ENCODE measurements at places on chromosomes 16 and 17.

DNA sequence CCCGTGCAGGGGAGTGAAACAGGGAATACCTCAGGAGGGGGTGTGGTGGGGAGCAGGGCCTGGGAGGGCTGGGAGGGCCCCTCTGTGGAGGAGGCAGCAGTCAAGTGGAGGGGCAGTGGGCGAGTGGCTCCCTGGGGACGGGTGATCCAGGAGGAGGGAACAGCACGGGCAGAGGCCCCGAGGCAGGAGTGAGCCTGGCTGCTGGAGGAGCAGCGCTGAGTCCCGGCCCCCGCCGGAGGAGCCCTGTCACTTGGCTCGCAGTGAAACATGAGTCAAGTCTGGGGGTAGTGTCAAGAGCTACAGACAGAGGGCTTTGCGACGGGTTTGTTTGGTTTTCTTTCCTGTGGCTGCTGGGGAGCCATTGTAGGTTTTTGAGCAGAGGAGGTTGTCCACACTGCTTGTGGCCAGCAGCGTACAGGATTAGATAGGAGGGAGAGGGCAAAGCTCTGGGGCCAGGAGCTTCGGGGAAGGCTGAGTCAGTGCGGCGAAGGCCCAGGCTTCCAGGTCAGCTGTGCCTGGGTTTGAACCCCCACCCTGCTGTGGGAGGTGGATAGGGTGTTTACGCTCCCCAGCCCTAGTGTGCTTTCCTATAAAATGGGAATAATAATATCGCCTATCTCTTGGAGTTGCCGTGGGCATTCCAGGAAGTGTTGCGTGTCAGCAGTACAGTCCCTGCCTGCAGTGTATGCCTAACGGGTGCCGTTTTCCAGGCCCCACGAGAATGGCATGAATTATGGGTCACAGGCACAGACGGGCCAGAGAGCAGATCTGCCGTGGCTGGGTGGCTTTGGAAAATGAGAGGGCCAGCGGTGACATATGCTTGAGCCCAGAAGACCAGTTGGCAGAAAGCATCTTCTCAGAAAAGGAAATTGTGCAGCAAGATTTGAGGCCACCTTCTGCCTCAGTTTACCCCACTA is 115.9 kb upstream of the CIBAR2 start:
- DNase-seq: peak; percentile 69

DNA sequence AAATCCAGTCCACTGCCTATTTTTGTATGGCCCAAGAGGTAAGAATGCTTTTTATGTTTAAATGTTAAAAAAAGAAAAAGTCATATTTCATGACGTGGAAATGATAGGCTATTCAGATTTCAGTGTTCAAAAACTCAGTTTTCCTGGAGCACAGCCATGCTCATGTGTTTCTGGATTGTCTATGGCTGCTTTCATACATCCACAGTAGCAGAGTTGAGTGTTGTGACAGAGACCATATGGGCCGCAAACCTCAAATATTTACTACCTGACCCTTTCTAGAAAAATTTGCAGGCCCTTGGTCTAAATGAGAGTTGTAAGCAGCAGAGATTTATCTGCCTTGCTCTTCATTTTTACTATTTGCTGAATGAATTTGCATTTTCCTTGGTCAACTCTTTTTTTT is 264.1 kb downstream of the CBLN1 start:
- DNase-seq: no peak

DNA sequence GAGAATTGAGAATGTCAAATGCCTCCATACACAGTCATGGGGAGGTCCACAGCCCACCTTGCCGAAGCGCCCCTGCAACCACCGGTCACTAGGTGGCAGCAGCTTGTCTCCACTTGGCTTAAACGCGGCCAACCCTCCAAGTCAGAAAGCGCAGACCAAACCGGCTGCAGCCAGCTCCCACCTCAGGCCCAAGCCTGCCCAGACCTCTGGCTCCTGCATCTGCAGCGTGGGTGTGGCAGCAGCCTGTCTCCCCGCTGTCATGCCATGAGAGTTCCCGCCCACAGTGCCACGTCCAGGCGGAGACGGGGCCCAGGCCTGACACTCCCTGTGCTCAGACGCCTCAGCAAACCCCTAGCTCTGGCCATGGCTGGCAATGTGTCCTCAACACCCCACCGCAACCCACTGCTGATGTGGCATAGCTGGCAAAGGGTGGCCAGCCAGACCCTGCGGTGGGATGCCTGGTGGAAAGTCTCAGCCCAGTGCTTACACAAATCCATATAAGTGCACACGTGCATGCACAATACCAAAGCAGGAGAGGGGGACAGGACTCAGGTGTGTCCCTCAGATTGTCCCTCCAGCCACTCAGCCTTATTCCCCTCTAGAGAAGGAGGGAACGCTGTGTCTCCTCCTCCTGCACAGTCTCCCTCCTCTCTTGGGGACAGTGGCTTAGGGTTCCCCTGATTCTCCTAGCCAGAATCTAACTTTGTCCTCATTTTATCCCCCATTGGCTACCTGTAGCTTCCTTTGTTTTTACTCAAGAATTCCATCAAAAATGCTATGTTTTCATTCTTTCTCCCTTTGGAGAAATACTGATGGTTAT is 10.9 kb downstream of the COPZ2 start:
- DNase-seq: peak; percentile 91

DNA sequence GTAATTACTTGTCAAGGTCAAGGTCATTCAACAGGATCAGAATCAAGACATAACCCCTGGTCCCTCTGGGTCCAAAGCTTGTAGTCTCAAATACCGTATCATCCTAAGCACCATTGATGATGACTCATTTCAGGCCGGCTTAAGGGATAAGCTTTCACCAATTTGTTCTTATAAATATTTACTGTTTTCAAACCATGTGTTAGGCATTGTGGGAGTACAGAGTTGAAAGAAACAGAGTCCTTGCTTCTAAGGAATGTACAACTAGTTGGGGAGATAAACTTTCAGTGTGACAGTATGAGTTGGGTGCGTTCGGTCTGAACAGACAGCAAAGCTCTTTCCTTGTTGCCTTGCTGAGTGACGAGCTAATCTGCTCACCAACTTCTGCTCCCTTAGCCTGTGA is 183.5 kb upstream of the MAF start:
- no peak for DNase-seq

GRCh38 chr16:80852261-80852872 is 48.0 kb upstream of the CDYL2 start:
- DNase-seq: peak; percentile 13

DNA sequence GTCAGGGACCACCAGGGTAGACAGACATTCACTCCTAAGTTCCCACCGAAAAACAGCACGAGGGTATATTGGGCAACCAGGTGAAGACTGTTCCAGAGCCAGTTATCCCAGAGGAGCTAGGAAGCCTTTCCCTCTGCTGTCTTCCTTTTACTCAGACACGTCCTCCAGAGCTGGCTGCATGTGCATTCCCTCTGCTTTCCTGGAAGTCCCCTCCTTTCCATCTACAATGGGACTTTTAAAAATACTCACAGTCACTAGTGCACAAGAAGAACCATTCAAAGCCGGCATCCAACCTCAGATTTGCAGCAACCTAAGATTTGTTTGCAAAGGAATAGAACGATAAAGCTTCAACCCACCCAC is 32.5 kb upstream of the CRISPLD2 start:
- no peak for DNase-seq

- no peak for DNase-seq
These were observed 29.6 kb downstream of the HS3ST3B1 start for GRCh38 chr17:14330492-14330962.

DNA sequence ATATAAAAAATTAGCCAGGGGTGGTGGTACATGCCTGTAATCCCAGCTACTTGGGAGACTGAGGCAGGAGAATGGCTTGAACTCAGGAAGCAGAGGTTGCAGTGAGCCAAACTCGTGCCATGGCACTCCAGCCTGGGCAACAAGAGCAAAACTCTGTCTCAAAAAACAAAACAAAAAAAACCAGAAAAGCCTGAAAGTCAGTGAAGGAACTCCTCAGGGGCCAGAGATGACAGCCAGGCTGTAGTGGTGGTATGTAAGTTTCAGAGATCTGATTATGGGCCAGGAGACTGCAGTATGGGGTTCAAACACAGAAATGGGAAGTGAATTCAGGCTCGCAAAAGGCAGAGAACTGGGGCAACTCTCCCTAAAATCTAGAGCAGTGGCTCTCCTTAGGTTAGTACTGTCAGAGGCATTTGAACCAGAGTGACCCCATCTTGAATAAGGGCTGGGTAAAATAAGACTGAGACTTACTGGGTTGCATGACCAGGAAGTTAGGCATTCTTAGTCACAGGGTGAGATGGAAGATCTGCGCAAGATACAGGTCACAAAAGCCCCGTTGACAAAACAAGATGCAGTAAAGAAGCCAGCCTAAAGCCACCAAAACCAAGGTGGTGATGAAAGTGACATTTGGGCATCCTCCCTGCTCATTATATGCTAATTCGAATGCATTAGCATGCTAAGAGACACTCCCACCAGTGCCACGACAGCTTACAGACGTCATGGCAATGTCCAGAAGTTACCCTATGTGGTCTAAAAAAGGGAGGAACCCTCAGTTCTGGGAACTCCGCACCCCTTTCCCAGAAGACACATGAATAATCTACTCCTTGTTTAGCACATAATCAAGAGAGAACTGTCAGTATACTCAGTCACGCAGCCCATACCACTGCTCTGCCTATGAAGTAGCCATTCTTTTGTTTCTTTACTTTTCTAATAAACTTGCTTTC is 120.2 kb upstream of the XYLT1 start:
- no peak for DNase-seq

- DNase-seq: no peak
These were observed 69.2 kb upstream of the DOC2B start for GRCh38 chr17:250487-251300.

DNA sequence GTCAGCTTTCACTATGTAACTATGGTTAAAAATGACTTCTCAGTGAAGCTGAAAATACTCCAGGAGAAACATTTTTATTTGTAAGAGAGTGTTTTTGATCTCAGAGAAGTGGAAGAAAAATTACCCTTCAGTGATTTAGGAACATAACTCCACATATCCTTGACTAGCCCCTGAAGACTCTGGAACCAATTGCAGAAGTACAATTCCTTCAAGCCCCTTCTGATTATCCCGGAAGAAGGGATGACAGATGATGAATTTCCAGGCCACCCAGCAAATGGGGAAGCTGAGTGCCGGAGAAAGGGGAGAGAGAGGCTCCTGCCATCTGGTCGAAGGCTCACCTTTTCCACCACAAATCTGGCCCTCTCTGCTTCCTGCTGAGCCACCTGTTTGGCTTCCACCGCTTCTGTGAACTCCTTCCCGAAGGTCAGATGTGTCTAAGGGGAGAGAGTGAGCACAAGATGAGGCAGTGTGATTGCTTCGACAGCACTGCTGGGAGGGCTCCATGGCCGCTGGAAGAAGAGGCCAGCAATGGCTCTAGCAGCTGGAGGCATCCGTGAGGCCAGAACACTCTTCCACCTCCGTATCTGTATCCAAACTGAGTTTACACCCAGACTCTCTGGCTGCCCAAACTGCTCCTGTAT is 8.1 kb downstream of the PHB1 start:
- DNase-seq: no peak

DNA sequence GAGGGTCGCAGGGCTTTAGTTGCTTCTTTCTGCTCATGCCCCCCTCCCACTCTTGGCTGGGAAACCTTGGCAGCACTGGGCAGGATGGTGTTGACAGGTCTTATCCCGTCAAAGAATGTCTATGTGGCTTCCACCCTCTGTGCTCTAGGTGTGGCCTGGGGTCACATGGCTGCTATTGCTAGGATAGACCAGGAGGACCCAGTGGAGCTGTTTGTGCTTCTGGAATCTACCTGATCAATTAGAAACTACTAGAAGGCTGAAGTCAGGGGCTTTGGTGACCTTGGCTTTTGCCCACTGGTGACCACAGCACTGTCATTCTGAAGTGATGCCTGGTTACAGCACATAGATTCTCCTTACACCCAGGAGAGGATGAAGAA is 105.8 kb downstream of the CMIP start:
- no peak for DNase-seq

DNA sequence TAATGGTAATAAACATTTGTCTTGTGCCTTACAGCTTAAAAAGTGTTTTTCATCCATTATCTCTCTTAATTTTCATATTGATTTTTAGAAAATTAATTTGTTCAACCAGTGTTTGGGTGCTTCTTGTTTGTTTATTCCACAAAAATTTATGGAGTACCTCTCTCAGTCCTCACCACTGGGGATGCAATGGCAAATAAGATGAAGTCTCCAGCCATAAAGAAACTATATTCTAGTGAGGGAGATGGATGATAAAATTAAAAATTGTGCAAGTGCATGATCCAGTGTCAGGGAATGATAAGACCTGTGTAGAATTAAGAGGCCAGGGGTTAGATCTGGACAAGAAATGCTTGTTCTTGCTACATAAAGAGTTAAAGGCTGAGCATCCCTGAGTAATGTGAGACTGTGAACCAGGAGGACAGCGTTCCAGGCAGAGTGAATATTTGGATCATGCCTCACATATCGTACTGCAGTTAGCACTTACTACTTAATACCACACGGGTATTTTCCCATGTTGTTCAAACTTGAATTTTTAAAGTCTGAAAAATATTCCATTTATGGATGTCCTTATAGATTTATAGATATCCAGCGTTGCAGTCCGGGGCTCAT is 535.7 kb upstream of the HSBP1 start:
- DNase-seq: no peak

DNA sequence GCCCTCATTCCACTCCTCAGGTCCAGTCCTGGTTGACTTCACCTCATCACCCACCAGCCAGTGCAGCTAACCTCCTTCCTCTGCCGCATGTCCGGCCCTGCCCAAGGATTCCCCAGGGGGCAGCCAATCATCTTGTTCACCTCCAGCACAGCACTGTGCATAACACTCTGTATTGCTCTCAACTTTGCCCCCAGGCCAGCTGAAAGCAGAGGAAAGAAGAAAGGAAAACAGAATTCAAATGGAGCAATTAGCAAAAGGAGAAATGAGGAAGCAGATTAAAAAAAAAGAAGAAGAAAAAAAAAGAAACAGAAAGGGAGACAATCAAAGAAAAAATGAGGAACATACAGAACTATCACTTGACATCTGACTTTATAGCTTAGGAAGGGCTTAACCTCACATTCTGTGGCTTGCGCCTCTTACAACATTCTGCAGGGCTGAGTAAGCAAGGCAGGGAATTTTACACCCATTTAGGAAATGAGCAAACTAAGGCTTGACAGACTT is 26.1 kb downstream of the GAS7 start:
- no peak for DNase-seq

DNA sequence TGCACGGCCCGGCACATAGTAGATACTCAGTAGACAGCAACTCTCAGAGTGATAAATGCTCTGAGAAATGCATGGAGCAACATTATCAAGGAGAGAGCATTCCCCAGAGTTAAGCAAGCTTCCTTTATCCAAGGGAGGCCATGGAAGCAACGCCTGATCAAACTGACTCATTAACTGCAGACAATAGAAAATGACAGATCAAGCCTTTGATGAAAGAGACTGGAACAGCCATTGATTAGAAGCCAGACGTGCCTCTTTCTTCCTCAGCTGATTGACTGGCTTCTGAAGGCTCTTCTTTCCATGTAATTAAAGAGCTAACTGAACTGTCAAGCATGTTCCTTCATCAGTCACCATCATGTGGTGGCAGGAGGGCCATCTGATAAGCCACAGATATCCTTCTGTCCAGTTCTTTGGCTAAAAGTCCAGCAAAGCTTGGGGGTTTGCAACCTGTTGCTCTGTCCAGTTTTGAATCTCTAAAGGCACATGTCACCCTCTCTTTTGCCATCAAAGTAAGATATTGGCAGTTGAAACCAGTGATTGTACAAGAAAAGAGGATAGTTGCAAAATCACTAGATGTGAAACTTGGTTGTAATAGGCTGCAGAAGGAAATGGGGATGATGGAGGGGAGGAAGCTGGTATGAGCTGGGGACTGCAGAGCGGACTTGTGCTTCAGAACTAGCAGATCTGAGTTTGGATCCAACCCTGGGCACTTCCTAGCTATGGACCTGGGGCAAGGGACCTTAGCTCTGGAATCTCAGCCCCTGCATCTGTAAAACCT is 188.0 kb downstream of the HAPSTR1 start:
- DNase-seq: no peak

GRCh38 chr17:16938496-16939207 is 33.3 kb downstream of the TNFRSF13B start:
- DNase-seq: no peak
